ENCODE measurements at places on chromosomes 16 and 17.
A peak's percentile ranks its signal among the peaks of the same experiment; 100 is the strongest.

- H3K27ac ChIP-seq, result no peak overlapping the region
- H3K4me1 ChIP-seq, result peaks cover 54% of the 10 kb centered on the region
- no peak for DNase-seq
Observed at GRCh38 chr16:11034481-11034931, 90.1 kb downstream of the CLEC16A start.

DNA sequence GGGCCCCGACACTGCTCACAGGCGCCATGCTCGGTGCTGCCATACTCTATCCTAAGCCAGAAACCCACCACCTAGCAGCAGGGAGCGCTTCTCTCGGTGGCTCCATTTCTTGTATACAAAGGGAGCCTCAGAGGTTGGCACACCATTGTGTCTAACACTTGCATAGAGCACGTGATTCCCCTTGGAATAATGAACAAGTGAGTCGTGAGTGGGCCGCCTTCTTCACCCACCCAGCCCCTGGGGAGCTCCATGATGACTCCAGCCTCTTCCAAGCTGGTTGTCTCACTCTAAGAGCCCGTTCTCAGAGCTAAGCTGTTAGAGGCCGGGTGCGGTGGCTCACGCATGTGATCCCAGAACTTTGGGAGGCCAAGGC lies 82.3 kb upstream of the ZNF469 start:
- H3K36me3 ChIP-seq, result no peaks in the 10 kb centered on the region
- DNase-seq, result no peak
- no peak overlapping the region for H3K27ac ChIP-seq
- H3K4me3 ChIP-seq, result no peak overlapping the region
- H3K27me3 ChIP-seq, result no peaks in the 10 kb centered on the region

DNA sequence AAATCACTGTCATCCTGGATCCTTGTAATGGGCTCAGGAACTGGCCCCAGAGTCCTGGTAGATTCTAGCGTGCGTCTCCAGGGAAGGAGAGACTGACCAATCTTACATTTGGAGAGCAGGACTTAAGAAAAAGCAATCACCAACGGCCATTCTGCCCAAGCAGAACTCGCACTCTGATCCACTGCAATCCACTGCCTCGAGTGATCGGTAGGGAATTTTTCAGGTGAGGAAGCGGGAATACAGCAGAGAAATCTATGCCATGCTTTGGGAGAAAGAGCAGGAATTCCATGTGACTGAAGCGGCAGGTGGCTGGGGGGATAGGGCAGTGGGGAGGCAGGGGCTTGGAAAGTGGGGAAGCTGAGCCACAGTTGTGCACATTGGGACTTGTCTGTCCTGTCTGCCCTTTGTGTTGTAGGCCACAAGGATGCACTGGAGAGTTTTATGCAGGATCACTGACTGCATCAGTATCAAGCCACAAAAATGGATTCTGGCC lies 143.9 kb upstream of the HS3ST2 start:
- DNase-seq, result no peak
- no peaks in the 10 kb centered on the region for H3K36me3 ChIP-seq
- H3K4me1 ChIP-seq, result no peaks in the 10 kb centered on the region
- no peak overlapping the region for H3K27ac ChIP-seq
- no peak overlapping the region for H3K4me3 ChIP-seq
- no peaks in the 10 kb centered on the region for H3K27me3 ChIP-seq

GRCh38 chr16:4052801-4053293 lies 63.4 kb downstream of the ADCY9 start:
- no peaks in the 10 kb centered on the region for H3K27me3 ChIP-seq
- H3K4me3 ChIP-seq, result no peak overlapping the region
- H3K4me1 ChIP-seq, result no peaks in the 10 kb centered on the region
- H3K36me3 ChIP-seq, result no peaks in the 10 kb centered on the region
- no peak for DNase-seq
- peak overlapping the region; percentile 27 for H3K27ac ChIP-seq

- peaks cover 6% of the 10 kb centered on the region for H3K4me1 ChIP-seq
- no peak overlapping the region for H3K27ac ChIP-seq
- peaks cover 49% of the 10 kb centered on the region for H3K27me3 ChIP-seq
- H3K4me3 ChIP-seq, result no peak overlapping the region
Observed at GRCh38 chr16:79261481-79261940, 339.0 kb downstream of the MAF start.

DNA sequence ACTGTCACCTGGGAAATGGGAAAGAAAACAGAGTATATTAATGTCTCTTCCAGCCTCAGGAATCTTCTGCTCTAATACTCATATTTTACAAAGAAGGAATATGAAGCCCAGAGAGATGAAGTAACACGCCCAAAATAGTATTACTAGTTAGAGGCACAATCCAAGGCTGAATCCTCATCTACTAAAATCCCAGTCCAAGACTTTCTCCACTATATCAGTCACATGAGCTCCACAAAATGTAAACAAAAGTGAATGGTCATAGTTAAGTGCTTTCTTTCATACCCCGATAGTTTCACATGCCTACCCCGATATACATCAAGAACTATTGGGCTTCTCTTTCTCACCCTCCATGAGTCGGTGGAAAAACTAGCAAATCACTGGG lies 965 bp downstream of the INTS2 start:
- peak overlapping the region; percentile 81 for H3K27ac ChIP-seq
- DNase-seq, result no peak
- H3K36me3 ChIP-seq, result peaks cover 22% of the 10 kb centered on the region
- H3K27me3 ChIP-seq, result no peaks in the 10 kb centered on the region

DNA sequence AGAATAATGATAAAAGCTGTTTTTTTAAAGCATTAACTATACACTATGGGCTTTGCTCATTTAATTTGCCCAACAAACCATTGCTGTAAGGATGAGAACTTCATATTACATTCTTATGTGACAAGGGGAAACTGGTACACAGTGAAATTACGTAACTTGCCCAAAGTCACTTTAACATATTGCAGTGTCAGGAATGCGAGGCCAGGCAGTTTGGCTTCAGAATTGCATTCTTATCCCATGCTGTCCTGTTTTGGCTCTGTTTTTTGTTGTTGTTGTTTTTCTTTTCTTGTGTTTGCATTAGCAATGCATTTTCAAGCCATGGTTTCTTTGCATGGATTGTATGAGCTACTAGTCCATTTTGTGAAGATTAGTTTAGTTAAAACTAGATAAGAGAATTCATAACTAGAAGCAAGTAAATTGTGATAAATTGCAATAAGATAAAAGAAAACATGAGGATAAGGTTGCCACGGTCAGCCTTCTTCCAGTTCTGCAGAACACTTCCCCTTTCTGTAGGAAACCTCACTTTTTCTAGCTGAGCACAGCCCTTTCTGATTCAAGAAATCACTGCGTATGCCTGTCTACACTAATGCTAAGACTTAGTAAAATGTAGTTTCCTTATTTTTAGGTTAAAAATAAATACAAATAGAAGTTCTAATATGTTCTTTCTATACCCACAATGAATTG lies 221.3 kb upstream of the KCNJ16 start:
- no peak for DNase-seq
- H3K36me3 ChIP-seq, result no peaks in the 10 kb centered on the region
- no peak overlapping the region for H3K4me3 ChIP-seq
- no peaks in the 10 kb centered on the region for H3K27me3 ChIP-seq
- no peaks in the 10 kb centered on the region for H3K4me1 ChIP-seq

GRCh38 chr17:49241040-49241439 lies 10.5 kb upstream of the PHOSPHO1 start:
- H3K36me3 ChIP-seq, result no peaks in the 10 kb centered on the region
- peaks cover 10% of the 10 kb centered on the region for H3K27me3 ChIP-seq
- H3K4me3 ChIP-seq, result no peak overlapping the region

- DNase-seq, result no peak
- no peaks in the 10 kb centered on the region for H3K4me1 ChIP-seq
- H3K4me3 ChIP-seq, result no peak overlapping the region
Observed at GRCh38 chr16:23734176-23734893, 20.5 kb upstream of the CHP2 start.

- H3K27me3 ChIP-seq, result no peaks in the 10 kb centered on the region
- no peak overlapping the region for H3K27ac ChIP-seq
- H3K4me1 ChIP-seq, result no peaks in the 10 kb centered on the region
- H3K36me3 ChIP-seq, result no peaks in the 10 kb centered on the region
Observed at GRCh38 chr16:81268509-81268908, 30.0 kb downstream of the BCO1 start.

GRCh38 chr17:44604116-44604761 lies 47.0 kb downstream of the FZD2 start:
- no peak overlapping the region for H3K27ac ChIP-seq
- H3K27me3 ChIP-seq, result peaks cover 7% of the 10 kb centered on the region
- H3K36me3 ChIP-seq, result no peaks in the 10 kb centered on the region
- no peaks in the 10 kb centered on the region for H3K4me1 ChIP-seq
- no peak overlapping the region for H3K4me3 ChIP-seq

DNA sequence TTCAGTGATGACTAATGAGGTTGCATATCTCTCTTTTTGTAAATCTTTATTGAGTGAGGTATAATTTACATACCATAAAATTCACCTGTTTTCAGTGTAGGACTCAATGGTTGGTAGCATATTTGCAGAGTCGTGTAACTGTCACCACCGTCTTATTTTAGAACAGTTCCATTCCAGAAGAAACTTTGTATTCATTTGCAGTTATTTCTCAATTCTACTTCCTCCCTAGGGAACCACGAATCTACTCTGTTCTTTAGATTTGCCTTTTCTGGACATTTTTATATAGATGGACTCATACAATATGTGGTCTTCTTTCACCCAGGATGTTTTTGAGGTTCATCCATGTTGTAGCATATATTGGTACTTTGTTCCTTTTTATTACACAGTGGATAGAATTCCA lies 3.7 kb downstream of the FTO start:
- H3K4me1 ChIP-seq, result no peaks in the 10 kb centered on the region
- no peak overlapping the region for H3K4me3 ChIP-seq
- H3K27ac ChIP-seq, result no peak overlapping the region
- no peaks in the 10 kb centered on the region for H3K36me3 ChIP-seq
- no peaks in the 10 kb centered on the region for H3K27me3 ChIP-seq
- no peak for DNase-seq

DNA sequence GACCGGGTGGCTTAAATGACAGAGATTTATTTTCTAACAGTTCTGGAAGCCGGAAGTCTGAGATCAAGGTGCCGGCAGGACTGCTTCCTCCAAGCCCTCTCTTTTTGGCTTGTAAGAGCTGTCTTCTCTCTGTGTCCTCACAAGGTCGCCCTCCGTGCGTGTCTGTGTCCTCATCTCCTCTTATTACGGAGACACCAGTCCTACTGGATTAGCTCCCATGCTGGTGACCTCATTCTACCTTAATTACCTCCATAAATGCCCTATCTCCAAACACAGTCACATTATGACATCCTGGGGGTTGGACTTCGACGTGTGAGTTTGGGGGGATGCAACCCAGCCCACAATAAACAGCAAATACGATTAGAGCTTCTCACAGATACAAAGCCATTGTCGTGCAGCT lies 161.5 kb downstream of the FOXL1 start:
- peaks cover 27% of the 10 kb centered on the region for H3K27me3 ChIP-seq
- H3K36me3 ChIP-seq, result no peaks in the 10 kb centered on the region
- H3K4me3 ChIP-seq, result no peak overlapping the region
- no peaks in the 10 kb centered on the region for H3K4me1 ChIP-seq
- DNase-seq, result no peak

GRCh38 chr16:87576171-87576570 lies 26.1 kb upstream of the JPH3 start:
- no peaks in the 10 kb centered on the region for H3K36me3 ChIP-seq
- no peaks in the 10 kb centered on the region for H3K27me3 ChIP-seq
- DNase-seq, result no peak
- no peak overlapping the region for H3K27ac ChIP-seq
- H3K4me1 ChIP-seq, result no peaks in the 10 kb centered on the region
- H3K4me3 ChIP-seq, result no peak overlapping the region

Measured in thymus (tissue), 14 donors.